GM23248 (cell line): ENCODE measurements at places on chromosomes 2 and 18. TPM values are rescaled to one million over a fixed set of nuclear protein-coding genes. Genes with fewer than 3 reads are reported as not detected.

Gene CD207
- not detected in 2 replicates for total RNA-seq

Gene SIX3
- total RNA-seq, result not detected in 2 replicates

Gene CXCR4
- total RNA-seq, result not detected in 2 replicates

Gene CD28
- total RNA-seq, result 0.11 TPM in 1 of 2 replicates, not detected in the other

Gene OBSL1
- total RNA-seq, result 68.7 and 84.9 TPM in 2 replicates

DNA sequence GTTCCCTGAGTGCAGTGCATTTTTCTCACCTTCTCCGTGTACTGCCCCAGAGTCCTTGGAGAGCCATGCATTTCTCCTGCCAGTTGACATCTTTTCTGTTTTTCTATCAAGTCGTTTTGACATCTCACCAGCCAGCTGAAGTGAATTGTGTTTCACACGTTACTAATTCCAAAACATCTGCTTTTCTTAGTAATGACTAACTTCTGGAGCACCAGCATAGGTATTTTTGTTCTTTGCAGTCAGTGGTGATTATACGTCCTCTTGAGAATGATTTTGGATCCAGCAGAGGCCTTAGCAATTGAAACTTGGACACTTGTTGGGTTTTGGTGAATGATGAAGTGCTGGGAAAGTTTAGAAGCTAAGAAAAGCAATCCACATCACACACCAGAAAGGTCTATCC lies 112.5 kb downstream of the PIK3C3 start:
- DNase-seq, result no peak
- peaks cover 35% of the 10 kb centered on the region for H3K36me3 ChIP-seq
- H3K27me3 ChIP-seq, result no peaks in the 10 kb centered on the region
- no peak overlapping the region for H3K4me3 ChIP-seq
- no peak overlapping the region for H3K27ac ChIP-seq
